Stimulated activated CD4-positive, alpha-beta T cell treated with anti-CD3 and anti-CD28 coated beads, Interleukin-4, amount 100 ng/mL, for 1 hour (primary cell): ENCODE measurements at places on chromosomes 1 and 21.

DNA sequence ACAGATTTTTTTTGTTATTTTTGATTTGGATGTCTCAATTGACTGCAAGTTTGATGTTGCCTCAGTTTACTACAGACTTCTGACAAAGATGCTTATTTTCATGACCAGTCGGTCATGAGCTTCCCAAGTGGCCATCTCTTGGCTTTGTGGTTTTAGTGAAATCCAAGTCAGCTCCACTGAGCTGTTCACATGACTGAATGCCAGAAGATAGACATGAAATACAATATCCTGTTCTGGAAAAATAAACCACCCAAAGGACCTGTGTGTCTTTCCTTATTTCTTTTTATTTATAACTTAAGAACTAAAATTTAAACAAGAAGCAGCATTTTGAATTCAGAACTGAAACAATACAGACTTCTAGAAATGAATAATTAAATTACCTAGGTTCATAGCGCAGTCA is 89.3 kb downstream of the HMCN1 start:
- no peak for DNase-seq

- DNase-seq = no peak
These were observed 18.4 kb downstream of the FOXD2 start for GRCh38 chr1:47456250-47456649.

GRCh38 chr1:52795464-52795863 is 47.1 kb upstream of the ZYG11A start:
- no peak for DNase-seq

GRCh38 chr1:77044133-77044849 is 174.9 kb downstream of the PIGK start:
- DNase-seq = no peak

- peak; percentile 12 for DNase-seq
These were observed 89.8 kb downstream of the KIF14 start for GRCh38 chr1:200530623-200531261.

- no peak for DNase-seq
These were observed 20.6 kb downstream of the SLC2A1 start for GRCh38 chr1:42937836-42938644.

- DNase-seq = no peak
These were observed 2.2 kb upstream of the SPRR4 start for GRCh38 chr1:152968248-152968647.

DNA sequence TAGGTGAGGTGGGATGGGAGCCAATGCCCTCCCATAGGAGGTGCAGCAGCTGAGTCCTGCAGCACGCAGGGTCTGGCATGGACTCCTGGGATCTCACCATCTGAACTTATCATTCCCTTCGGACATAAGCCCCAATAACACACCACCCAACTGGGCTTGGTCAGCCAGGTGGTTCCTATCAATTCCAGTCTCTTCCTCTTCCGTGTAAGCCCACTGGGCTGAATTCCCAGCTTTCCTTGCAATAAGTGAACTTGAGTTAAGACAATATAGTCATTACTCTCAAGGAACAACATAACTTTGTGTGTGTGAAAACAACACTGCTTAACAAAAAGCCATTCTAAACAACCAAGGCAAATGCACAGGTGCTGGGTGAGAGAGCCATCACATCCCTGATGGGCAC is 86.6 kb upstream of the EDN2 start:
- no peak for DNase-seq

- no peak for DNase-seq
These were observed 47.0 kb downstream of the LAMC2 start for GRCh38 chr1:183233113-183233512.
